ENCODE measurements at places on chromosomes 7 and 10.

- no peak for DNase-seq
Measured at GRCh38 chr10:89274928-89275327, 23.4 kb upstream of the LIPA start.

DNA sequence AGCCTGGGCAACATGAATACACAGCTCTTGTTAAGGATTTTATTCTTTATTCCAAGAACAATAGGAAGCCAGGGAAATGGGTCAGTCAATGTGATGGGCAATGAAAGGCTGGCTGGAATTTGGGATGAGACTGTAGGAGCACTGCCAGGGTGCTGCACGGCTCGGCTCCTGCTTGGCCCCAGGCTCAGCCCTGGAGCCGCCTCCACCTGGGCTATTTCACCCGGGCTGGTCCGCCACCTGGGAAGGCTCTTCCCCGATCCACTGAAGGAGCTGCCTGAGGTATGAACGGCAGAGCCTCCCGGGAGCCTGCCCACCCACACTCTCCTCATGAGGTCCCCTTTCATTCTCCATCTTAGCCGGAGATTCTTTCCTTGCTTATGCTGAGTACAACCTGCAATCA is 80.4 kb upstream of the KMT2C start:
- DNase-seq, result no peak

DNA sequence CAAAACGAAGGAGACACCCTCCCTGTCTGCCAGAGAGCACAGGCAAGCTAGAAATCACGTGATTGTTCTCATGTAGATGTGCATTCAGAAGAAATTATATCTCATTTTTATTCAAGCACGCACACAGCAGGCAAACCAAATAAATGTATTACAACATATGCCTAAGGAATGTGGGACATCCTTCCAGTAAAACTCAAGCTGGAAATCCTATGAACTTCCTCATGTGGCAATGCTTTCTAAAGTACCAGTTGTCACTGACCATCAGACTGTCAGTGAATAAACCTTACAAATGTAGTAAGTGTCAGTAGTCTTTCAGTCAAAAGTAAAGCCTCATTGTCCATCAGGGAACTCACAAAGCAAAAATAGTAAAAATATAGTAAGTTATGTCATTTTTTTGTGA is 350.1 kb upstream of the POM121L12 start:
- DNase-seq, result no peak

DNA sequence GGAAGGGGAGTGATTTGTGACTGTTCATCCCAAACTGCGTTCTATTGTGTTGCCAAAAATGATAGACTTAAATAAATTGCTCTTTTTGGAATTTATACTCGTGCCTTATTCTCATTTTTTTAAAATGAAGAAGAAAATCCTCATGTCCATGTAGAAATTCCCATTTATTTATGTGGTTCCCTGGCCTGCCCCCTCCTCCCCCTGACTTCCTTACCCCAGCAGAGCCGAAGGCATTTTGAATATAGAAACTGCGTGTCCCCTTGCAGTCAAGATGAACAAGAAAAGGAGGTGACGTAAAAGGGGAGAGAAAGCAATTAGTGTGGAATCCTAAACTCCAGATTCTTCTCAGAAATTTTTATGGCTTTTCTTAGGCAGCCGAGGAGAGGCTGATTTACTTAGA is 126.1 kb downstream of the FAM204A start:
- DNase-seq, result no peak

DNA sequence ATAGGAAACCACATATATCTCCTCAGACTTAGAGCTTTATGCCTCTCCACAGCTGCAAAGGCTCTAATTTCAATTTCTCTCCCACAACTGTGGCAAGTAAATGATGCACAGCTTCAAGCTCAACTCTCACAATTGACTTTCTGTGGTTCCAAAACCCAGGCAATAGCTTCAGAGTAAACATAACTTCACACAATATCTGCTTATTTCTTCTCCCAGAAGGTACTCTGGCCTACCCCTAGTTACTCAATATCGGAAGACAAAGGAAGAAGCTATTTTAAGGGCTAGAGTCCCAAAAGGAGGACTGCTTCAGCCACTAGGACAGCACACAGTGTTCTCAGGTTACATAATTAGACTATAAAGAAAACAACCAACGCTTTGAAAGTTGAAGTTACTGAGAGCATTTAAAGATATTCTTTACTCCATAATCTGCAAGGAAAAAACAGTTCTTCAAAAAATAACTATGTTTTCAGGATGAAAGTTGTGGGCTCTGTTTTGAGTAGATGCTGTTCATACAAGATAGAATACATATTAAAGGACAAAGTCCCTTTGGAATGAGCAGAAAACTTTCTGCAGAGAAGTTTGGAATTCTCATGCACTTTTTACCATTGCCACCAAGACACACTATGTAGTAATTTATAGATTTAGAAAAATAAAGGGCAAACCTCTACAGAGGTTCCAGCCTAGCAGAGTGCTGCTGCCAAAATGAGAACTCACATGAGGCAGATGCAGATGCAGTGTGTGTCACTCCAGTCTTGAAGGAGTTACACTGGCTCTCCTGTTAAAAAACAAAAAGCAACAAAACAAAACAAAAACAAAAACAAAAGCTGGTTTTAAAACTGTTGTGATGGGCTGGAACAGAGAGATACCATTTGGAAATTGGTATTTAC is 81.8 kb downstream of the NT5C2 start:
- DNase-seq, result no peak

GRCh38 chr10:118045837-118046394 is 825 bp downstream of the RAB11FIP2 start:
- DNase-seq, result no peak

- DNase-seq, result no peak
Measured at GRCh38 chr10:100076750-100077149, 4.9 kb downstream of the CPN1 start.

DNA sequence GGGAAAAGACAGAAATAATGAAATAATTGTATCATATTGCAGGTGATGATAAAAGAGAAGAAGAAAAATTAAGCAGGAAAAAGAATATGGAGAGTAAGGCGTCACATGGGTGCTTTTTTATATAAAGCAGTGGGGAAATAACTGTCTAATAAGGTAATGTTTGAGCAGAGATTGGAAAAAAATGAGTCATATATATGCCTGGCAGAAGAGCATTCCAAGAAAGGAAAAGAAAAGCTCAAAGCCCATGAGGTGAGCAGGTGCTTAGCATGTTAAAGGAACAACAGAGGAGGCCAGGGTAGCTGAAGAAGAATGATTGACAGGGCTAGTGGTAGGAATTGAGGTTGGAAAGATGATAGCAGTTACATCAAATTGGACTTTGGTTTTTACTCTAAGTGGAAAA is 739.5 kb downstream of the SORCS1 start:
- no peak for DNase-seq

DNA sequence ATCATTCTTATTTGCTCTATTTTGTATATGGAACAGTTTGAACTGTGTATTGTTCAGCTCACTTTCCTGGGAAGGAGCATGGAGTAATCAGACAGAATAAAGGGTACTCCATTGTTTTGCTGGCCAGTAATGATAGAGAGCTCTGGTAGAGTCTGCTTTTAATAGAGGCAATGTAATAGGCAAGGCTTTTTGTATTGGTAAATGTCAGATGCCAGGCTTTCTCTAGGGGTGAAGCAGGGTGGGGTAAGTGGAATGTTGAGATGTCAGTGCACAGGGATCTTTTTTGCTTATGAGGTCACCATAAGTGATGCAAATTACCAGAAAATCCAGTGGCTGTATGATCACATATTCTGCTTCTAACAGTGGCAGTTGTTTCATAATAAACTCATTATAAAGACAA is 1088.3 kb upstream of the SORCS1 start:
- no peak for DNase-seq

GRCh38 chr7:98630149-98630548 is 13.1 kb downstream of the NPTX2 start:
- no peak for DNase-seq

DNA sequence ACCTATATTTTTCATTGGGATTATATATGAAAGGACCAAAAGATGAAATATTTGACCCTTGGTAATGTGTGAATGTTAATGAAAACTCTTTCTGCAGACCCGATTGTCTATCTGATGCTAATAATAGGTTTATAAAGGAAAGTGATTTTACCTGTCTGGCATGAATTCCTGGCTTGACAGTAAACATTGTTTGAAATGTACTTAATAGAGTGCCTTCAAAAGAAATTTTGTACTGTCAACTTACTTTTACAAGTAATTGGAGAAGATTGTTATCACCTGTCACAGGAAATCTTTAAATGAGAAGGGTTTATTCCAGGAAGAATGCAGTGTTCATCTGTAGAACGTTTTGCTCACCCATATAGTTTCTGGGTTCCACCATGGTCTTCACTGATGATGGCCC is 588.2 kb downstream of the INHBA start:
- no peak for DNase-seq

GRCh38 chr7:17368856-17369524 is 70.5 kb downstream of the AHR start:
- DNase-seq, result no peak

DNA sequence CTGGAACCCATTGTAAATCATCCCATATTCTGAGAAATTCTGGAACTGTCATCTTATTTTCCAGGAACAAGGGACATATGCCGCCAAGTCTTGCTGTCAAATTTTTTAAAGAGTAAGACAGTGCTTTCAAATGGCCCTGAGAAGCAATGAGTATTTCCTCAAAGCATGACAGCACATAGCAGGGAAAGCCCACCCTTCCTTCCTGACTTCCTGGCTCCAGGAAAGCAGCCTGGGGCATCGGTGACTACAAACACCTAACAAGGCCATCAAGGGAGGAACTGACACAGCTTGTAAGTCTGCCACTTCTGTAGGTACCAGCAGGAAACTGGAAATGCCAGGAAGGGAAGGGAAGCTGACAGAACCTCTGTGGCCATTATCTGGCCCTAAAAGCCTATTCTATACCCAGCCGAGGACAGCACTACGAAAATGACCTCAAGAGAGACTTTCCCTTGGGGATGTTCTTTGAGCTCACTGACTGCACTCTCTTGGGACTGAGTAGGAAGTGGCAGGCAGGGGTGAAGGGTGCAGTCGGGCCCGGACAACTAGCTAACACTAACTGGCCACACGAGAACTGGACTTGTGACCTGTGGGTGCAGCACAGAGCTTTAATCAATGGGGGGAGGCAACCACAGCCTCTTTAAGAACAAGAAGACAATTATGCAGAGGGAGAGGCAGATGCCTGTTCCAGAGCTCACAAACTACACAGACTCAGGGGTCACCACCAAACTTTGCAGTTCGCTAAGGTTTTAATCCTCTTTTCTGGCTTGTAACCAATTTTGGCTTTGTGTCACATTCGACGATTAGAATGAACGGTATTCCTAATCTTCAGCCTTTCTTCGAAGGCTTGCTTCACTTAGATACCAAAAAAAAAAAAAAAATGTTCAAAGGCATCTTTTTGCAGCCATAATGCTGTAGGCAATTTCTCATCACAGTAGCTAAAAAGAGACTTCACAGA is 52.0 kb downstream of the GRB10 start:
- DNase-seq, result no peak

GRCh38 chr7:31256506-31256905 is 84.0 kb downstream of the NEUROD6 start:
- DNase-seq, result no peak

- DNase-seq, result no peak
Measured at GRCh38 chr10:5840314-5841307, 27.4 kb upstream of the GDI2 start.

DNA sequence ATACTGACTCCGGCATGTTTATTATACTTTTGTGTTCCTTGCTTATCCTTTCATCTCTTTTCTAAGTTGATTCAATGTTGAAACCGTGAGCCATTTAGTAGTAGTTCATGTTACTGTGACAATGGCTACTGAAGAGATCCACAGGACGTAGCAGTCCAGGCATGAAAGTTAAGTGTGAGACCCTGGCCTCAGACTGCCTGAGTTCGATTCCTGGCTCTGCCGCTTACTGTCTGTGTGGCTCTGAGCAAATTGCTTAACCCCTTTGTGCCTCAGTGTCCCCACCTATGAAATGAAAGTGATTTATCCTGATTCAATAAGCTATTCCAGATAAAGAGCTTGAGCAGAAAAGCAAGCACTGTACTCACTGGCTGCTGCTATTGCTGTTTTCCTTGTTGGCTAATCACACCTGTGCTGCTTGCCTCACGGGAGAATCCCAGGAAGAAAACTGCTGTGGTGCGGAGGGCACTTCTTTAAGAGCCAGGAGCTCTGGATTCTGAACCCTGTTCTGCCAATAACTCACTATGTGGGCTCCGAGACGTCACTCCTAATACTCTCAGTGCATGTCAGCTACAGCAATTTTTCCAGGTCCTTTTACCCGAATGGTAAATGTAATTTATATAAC is 38.4 kb downstream of the PNLIPRP2 start:
- no peak for DNase-seq

DNA sequence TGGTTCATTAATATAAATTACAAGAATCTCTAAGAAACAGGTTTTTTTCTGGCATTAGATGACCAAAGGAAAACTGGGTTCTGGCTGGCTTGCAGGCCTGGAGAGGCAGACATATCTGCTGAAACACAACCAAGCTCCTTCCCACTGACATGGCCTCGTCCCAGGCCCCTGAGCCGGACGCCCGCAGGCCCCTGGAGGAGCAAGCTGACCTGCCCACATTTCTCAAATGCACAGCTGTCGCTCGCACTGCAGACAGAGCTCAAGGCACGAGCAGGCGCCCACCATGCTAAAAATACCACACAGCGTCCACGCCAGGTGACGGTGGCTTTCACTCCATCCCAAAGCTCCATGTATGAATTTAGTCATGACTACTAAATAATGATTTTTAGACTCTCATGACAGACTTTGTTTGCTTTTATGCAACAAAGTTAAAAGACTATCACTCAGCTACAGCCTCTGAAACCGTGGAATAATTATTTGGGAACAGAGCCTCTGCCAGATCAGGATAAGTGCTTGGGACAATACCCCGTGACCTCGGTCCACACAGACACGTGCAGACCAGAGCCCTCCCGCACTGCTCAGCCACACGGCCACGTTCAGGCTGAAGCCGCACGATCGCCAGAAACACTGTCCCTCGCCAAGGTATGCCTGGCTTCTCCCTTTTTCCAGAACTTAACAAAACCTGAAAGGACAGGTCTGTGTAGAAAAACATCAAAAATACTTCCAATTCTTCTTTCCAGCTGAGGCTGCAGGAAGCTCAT is 71.1 kb downstream of the DIP2C start:
- no peak for DNase-seq
